ENCODE measurements at places on chromosomes 2 and 18.

DNA sequence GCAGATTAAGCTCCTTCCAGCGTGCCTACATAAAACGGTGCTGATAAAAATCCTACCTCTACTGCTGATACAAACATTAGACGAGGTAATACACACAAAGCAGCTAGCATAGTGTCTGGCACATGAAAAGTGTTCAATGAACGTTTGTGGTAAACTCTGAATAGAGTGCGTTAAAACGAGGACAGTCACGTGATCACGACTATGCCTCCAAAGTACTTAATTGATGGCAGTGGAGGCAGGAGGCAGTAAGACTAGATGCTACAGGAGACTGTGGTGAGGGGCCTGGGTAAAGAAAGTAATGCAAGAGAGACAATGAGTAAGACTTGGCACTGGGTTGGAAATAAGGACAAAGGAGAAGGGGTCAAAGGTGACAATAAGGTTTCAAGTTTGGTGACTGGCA lies 32.1 kb upstream of the LHCGR start:
- no peak for DNase-seq

- no peak for DNase-seq
Observed at GRCh38 chr2:234491281-234491680, 5.6 kb downstream of the ARL4C start.

- DNase-seq, result no peak
Observed at GRCh38 chr2:166900700-166901099, 12.4 kb downstream of the XIRP2 start.

DNA sequence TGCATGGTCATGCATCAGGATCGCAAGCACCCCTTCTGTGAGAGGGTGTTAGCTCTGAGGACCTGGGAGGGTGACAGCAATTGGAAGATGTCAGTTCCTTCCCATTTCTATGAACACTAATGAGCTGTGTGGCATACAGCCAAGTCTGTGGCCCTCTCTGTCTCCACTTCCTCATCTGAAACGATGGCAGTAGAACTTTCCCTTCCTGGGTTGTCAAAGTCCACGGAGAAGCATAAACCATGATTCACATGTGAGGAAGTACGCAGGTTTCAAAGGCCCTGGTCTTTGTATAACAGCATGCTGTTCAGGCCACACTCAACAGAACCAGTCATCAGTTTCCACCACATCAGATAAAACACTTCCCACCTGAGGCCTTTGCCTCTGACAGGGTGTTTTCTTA lies 167.4 kb upstream of the RAB6C start:
- DNase-seq, result no peak

DNA sequence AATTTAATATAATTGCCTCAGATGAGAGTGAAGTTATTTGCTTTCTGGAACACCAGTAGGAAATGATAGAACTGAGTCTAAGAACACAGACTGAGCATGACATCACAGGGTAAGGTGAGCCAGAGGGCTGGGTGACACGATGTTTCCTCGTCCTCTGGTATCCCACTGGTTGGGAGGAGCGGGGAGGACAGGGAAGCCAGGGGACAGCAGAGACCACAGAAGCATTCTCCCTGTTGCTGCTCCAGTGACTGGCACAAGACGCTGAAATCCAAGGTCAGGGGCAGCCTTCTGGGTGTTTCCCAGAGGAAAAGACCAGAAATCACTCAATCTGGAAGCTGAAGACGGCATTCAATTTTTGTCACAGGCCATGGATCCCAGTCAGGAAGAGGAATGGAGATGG lies 363.4 kb upstream of the SOX11 start:
- no peak for DNase-seq
